ENCODE measurements at places on chromosomes 16 and 17.

DNA sequence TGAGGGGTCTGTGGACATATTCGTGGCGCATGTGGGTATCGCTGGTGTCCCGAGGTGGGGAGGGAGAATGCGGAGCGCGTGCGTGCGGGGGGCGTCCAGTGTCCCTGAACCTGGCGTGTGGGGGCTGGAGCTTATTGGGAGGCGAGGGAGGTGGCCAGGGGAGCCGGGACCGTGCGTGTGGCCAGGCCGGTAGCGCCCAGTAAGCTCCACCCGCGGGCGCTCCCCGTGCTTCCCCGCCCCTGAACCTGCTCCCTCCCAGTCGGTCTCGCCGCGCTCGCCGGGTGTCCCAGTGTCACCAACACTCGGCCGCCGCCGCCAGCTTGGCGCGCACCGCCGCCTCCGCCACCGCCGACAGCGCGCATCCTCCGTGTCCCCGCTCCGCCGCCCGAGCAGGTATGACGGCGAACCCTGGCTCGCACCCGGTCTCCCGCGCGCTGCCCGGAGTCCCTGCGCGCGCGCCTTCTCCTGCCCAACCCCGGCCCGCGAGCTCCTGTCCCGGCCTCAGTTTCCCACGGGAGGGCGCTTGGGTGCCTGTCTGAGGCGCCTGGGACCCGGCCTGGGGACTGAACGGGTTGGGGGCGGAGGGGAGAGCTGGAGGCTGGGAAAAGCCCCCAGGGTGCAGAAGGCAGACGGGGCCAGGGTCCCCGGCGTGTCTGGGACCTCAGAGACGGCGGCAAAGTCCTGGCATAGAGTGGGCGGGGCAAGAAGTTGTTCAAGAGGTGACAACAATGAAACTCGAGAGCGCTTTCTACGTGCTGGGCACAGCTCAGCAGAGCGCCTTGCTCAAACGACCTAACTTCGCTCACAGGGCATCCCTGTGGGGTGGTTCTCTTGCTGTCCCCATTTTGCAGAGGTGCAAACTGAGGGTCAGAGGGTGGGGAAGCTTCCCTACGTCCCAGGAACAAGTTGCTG is at the start of gene SCNN1B:
SCNN1B (plus strand) TSS at position 258 of the 912 bp plus-strand sequence. CDS start 46,298 bp downstream, outside the sequence.
- no peak for DNase-seq

DNA sequence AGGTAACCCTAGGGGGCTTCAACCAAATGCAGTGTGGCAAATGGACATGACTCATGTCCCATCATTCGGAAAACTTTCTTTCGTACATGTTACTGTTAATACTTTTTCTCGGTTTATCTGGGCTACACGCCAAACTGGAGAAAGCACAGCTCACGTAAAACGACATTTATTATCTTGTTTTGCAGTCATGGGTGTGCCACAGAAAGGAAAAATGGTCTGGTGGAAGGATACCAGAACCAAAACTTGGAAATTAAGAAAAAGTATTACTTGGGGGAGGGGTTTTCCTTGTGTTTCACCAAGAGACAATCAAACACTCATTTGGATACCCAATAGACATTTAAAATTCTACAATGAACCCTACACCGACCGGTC is 23.6 kb downstream of the ALOX15B start:
- DNase-seq = no peak

- no peak for DNase-seq
Measured at GRCh38 chr17:43211123-43211479, 574 bp upstream of the TMEM106A start.

GRCh38 chr16:1180549-1181403 is 27.9 kb downstream of the CACNA1H start:
- no peak for DNase-seq

GRCh38 chr17:68532826-68533225 is 20.6 kb downstream of the PRKAR1A start:
- no peak for DNase-seq

GRCh38 chr17:66379996-66380395 is 77.6 kb downstream of the PRKCA start:
- DNase-seq = no peak

DNA sequence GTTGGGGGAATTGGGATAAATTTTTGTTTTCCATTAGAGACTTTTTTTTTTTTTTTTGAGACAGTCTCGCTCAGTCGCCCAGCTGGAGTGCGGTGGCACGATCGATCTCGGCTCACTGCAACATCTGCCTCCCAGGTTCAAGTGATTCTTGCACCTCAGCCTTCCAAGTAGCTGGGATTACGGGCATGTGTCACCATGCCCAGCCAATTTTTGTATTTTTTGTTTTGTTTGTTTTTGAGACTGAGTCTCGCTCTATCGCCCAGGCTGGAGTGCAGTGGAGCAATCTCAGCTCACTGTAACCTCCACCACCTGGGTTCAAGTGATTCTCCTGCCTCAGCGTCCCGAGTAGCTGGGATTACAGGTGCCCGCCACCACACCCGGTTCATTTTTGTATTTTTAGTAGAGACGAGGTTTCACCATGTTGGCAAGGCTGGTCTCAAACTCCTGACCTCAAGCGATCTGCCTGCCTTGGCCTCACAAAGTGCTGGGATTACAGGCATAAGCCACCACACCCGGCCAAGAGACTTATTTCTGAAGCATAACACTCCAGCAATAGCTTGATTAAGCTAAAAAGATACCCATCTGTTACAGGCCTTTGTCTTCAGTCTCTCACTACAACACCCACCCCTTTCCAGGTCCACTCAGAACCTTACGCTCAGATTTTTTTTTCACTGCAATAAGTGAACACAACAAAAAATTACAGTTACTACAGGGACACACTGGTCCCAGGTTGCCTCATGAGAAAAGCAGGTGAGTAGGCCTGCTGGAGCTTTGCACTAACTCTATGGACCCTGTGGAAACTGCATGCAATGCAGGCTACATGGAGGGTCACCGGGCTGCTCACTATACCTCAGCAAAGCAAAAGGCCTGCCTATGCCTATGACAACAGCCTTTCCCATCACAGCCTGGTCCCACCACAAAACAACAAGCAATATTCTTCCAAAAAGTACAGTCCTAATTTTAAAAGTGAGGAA is 34.6 kb downstream of the KANSL1 start:
- no peak for DNase-seq

GRCh38 chr17:15513058-15513791 is 45.8 kb upstream of the CDRT4 start:
- no peak for DNase-seq

- peak; percentile 81 for DNase-seq
Measured at GRCh38 chr17:36850790-36851189, 86.5 kb upstream of the LHX1 start.

- no peak for DNase-seq
Measured at GRCh38 chr16:22161999-22162655, at the start of gene SDR42E2. SDR42E2 (plus strand) TSS chr16:22162506; CDS start chr16:22165583, 3,077 bp downstream.

GRCh38 chr17:75799402-75799801 is 14.8 kb downstream of the UNK start:
- no peak for DNase-seq

- DNase-seq = no peak
Measured at GRCh38 chr17:29119265-29119664, 60.9 kb downstream of the MYO18A start.

DNA sequence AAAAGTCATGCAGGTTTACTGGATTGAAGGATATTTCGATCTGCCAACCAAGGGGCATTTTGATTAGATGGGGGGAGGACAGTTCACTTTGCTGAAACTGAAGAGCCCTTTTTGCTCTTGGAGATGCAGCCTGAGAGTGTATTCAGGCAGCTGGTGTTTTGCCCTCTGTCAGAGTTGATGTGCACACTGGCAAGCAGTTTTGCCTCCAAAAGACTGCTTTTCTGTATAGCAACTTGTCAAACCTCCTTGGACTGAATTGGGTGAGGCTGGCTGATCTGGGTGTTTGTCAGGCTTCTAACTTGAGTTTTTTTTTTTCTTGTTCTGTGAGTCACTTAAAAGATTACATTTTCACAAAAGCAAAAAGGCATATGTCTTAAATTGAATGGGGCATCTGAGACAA is 22.6 kb upstream of the ANKFN1 start:
- DNase-seq = no peak

DNA sequence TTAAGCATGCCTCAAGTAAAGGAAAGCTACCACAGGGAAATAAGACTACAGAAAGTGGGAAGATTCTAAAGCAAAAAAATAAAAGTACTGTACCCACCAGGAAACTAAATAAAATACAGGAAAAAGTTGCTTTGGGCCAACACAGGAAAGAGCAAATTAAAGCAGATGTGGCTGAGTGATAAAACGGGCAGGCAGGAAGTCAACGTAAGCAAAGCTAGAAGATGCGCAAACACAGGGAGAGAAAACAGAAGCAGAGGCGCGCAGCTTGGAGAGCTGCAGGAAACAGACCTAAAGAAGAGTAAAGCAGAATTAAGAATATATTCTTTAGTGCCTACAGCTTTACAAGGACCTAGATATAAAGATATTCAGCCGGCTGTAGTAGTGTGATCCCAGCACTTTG is 21.7 kb downstream of the USP36 start:
- DNase-seq = no peak

GRCh38 chr16:27325736-27326135 is 12.0 kb downstream of the IL4R start:
- no peak for DNase-seq

GRCh38 chr17:79529661-79530081 is 81.2 kb downstream of the RBFOX3 start:
- DNase-seq = no peak

GRCh38 chr16:81337097-81337496 is 22.3 kb downstream of the GAN start:
- DNase-seq = no peak

GRCh38 chr16:90000733-90001427 is 18.4 kb downstream of the DBNDD1 start:
- DNase-seq = no peak

- DNase-seq = no peak
Measured at GRCh38 chr17:79084291-79085153, 9.9 kb downstream of the ENGASE start.

DNA sequence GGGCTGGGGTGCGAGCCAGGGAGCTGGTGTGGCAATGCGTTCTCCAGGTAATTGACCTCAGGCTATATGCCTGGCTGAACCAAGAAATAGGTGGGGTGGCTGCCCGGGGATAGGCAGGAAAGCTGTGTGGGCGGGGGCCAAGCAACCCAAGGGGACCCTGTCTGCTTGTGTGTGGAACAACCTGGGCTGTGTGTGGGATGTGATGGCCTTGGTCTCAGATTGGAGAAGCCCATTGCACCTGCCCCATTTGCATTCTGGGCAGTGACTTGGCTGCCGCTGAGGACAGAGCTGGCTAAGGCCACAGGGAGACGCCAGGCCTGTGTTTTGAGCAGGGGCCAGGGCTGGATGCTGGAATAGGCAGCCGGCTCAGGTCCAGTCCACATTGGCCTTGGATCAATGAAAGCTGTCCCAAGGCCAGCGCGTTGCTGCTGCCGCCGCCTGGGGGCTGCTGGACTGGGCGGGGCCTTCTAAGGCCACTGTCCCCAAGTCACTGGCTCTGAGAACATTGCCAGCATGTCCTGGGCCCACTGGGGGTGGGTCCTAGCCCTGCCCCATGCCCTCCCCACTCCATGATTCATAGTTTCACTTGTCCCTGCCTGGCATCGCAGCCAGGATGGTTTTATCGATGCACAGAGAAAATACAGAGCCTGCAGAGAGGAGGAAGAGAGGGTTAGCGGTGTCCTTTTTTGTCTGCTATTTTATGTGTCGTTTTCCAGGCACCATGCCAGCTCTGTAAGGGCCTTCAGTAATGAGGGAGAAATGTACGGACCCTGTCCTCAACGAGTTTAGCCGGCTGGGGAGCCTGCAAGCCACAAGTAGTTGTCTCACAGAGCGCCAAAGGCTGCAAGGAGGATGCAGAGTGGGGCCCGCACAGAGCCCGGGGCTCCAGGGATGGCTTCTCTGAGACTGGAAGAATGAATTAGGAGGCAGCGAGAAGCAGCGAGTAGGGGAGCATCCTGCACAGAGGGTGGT is 43.9 kb downstream of the NKD1 start:
- DNase-seq = no peak

DNA sequence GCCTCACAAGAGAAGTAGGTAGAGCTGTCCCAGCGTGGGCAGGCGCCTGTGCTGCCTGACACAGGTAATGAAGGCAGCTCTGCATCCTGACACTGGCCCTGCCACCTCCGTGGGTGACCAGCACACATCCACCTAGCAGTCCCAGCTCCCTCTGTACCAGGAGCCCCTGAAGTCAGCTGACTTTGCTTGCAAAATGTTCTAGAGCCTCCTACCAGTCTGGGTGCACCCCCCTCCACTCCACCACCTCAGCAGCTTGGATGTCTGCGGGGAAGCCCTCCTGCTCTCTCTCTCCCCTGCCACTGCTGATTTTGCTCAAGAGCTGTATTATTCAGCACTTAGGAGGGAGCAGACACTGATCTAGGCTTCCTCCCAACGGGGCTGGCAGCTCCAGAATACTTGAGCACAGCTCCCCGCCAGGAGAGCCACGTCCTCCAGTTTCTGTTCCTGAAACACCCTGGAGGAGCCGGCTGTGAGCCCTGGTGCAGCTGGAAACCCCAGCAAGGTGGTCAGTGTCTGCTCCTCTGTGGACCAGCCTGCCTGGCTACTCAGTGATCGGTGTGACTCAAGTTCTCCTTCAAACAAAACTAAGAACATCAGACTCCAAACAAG is 1.0 kb downstream of the RNF166 start:
- DNase-seq = no peak

DNA sequence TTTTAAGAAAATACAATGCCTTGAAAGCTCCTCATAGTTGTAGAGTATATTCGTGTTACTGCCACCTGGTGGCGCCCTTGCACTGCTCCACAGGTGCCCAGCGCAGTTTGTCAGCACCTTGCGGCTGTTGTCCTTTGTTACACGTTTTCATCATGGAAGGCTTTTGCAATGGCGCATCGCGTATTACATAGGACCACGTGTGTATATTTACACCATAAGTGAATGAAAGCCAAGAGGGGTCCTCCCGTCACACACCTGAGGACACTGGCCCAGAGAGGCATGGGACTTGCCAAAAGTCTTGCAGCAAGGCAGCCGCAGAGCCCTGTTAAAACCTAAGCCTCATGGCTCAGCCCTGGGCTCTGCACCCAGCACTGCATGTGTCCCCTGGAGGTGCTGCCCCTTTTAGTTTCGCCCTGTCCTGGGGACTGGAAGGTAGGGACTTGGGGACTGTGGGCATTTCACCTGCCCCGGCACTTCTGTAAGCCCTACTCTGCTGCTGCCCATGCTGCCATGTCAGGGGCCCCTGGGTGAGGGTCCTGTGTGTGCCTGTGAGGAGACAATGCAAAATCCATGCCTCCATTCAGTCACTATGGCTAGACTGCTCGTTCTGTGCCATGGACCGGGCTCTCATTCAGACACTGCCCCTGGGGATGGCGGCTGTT is 24.3 kb downstream of the POLR3E start:
- peak; percentile 75 for DNase-seq

GRCh38 chr17:10337136-10337535 is 35.7 kb downstream of the MYH13 start:
- no peak for DNase-seq

DNA sequence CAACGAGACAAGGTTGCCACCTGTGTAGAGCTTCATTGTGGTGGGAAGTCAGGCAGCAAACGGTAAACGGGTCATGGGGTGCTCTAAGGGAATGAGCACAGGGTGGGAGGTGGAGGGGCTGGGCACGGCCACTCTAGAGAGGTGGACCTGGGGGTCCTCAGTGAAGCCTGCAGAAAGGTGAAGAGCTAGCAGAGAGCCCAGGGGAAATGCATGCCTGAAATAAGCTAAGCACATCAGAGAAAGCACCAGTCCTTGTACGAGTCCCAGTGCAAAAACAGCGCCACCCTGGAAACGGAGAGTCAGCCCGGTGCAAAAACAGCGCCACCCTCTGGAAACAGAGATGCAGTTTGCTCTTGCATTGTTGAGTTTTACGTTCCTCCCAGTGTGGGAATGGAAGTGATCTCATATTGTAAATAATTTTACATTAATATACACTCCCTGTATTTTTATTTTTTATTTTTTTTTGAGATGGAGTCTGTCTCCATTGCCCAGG is 65.0 kb downstream of the TBC1D16 start:
- DNase-seq = peak; percentile 46
